ENCODE measurements at places on chromosomes 2 and 18.

GRCh38 chr2:120853306-120854013 lies 117.8 kb downstream of the GLI2 start:
- DNase-seq: no peak

GRCh38 chr2:102147935-102148334 lies 5.4 kb downstream of the IL1R1 start:
- DNase-seq: no peak

DNA sequence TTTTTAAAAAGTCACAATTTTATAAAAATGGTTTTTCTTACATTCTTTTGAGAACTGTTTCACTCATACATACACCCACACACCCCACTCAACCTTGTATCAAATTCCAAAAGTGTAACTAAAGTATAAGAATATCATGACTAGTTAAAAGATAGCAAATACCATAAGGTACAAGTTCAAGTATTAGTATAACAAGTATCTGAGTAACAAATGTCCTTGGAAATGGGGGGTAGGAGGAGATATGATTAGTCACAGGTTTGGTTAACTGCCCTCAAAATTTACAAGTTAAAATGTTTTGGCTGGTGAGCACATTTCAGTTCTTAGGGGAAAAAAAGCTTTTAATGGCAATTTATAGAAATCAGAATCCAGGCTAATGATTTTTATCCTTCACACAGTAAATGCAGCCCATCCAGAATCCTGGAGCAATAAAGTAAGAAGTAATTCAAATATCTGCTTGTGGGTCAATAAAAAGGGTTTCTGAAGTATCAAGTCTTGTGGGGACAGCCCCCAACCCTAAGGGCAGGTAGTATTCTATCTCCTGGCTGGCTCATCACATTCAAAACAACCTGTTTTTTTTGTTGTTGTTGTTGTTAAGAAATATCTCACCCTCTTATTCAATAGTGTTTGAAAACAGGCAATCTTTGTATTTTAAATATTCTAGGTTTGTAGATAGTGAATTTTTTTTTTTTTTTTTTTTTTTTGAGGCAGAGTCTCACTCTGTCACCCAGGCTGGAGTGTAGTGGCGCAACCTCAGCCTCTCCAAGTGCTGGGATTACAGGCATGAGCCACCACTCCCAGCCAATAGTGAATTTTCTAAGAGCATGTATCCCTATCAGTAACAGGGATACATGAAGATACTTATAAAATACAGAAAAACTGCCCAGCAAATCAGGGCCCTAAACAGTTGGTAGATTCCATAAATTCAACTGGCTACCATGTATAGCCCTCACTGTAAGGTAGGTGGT lies 14.5 kb downstream of the IAH1 start:
- DNase-seq: no peak

DNA sequence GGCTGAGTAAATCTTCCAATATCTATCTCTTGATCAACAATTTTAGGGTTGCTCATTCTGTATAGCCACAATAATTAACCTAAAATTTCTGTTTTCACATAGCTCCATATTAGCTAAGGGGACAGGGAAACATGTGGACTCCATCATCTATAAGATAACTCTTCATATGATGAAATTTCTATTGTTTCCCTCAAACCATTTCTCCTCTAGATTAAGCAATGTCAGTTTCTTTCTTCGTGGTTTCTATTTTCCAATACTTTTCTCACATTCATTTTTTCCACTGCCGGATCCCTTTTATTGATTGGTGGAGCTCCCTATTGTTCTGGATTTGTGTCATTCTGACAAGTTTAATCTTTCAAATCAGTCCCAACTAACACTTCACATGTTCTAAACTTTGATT lies 1221.3 kb upstream of the ZEB2 start:
- DNase-seq: no peak

DNA sequence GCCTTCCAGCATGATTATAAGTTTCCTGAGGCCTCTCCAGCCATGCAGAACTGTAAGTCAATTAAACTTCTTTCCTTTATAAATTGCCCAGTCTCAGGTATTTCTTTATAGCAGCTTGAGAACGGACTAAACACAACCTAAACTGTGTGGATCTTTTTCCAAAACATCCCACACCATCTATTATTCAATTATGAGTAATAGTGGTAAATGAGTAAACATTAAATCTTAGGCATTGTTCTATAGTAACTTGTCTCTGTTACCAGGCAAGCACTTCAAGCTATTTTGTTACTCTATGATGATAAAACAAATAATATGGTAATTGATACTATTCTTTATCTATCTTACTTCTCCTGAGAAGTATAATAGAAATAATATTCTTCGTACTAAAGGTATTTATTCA lies 536.9 kb upstream of the CHAC2 start:
- no peak for DNase-seq

DNA sequence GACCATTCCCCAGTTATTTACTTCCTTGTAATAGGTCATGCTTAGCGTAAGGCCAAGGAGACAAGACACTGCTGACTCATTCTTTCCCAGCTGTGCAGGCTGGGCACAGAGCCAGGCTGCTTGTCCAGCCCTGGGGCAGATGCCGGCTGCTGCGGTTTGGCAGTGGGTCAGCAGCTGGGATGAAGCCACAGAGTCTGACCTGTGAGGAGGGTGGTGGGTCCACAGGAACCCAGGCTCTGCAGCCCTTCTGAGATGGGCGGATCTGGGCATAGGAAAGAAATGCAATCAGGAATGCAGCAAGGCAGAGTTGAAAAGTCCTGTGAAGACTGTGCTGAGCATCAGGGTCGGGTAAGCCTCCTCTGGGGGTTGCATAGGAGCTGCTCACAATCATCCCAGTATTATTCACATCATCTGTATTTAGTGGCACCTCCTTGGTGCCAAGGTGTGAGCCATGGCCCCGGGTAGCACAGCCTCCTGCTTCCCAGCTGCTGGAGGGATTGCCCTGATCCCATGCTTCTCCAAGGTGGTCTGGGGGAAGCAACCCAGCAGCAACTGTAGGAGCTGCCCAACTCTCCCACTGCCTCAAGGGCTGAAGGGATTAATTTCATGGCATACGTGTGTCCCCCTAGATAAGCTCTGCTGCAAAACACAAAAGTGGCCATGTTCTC lies 139.0 kb downstream of the DDX1 start:
- peak; percentile 82 for DNase-seq

DNA sequence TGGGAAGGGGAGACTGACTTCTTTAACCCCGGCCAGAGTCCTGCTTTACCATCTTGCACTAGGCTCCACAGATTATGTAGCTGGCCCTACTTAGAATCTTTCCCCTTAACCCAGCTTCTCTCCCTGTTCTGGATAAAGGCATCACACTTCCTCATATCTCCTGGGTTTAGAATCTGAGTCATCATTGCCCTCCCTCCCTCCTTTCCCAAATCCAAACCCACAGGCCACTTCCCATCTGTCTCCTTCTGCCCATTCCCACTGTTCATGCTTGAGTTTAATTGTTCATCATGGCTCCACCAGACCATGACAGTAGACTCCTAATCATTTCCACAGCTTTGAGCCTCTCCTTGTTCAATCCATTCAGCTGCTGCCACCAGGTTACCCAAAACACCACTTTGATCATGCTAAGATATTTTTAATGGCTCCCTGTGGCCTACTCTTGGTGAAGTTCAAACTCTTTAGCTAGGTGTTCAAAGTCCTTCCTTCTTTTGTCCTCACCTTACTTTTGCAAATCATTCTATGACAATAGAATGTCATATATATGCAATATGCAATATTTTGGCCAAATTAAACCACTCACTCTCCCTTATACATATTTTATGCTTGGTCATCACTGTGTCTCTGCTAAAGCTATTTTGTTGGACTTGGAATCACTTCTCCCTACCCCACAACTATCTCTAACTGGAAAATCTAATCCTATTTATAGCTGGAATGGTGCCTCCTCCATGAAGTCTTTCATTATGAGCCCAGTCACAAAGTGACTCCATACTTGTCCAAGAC lies 5.5 kb downstream of the PDE11A start:
- DNase-seq: no peak

DNA sequence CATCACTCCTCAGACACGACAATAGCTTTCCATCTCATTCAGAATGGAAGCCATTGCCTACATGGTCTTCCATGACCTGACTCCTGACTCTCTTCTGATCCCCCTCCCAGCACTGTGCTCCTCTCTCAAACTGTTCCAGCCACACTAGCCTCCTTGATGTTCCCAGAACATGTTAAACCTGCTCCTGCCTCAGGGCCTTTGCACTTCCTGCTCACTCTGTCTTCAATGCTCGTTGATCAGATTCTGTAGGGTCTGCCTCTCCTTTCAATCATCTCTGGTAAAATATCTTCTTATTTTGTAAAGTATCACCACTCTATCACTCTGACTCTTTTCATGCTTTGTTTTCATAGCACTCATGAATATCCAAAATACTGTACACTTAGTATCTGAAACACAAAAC lies 84.9 kb downstream of the SESTD1 start:
- no peak for DNase-seq

DNA sequence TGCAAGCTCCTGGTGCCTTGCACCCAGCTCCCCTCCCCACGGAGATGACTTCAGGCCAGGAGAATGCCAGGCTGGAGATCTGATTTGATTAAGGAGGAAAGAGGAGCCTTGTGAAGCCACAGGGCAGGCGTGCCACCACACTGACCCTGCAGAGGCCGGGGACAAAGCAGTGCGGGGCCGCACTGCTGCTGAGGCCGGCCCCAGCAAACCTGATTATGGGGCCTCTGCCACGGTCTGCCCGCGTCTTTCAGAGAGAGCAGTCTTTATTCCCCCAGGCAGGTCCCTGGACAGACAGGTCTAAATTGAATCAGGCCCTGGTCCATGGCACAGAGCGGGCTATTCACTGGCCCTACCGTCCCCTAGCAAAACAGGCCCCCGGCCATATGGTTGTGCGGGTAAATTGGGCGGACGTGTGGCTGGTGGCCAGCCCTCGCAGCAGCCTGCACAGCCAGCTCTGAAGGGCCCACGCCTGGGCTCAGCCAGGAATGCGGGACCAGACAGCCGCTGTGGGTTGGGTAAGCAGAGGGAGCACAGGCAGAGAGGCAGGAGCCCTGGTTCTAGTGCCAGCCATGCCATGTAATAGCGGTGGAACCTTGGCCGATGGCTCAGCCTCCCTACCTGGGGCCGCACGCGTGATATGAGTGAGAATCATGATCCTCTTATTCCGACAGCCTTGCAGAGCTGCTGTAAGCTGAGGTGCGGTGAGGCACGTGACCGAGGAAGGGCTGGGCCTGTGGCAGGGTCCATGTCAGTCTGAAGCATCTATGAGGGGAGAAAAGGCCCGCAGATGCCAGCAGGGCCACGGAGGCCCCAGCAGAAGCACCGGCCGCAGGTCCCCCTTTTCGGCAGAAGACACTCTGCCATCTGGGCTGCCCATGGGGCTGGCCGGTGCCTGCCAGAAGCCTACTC lies 97.3 kb upstream of the MYCN start:
- no peak for DNase-seq

- DNase-seq: no peak
Measured at GRCh38 chr2:129587426-129588064, 391.9 kb upstream of the RAB6C start.

DNA sequence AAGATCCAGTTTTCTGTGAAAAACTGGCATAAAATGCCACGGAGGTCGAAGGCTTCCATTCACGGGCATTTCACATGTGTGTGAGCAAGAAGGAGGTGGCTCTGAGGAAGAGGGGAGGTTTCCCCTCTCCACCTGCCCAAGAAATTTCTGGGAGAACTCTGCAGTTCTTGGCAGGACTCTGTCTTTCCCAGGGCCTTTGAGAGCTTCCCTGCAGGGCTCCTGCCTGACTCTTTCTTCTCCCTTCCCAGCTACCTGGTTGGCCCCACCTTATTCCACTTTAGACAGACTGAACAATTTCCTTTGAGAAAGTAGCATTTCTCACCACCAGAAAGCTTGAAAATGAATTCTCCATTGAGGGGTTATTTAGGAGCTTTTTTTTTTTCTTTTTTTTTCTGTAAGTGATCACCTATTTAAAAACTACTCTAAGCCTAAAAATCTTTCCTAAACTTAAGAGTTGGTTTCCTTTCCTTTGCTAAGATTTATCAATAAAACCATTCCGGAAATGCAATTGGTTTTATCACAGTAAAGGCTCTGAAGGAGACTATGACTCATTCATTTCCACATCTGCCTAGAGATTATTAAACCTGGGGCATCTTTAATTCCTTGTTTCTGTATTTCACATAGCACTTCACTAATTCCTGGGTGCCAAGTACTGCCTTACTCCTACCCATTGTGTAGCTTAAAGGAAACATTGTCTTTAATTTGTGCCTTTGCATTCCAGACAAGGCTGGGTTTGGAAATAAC lies 59.3 kb downstream of the UNC80 start:
- DNase-seq: no peak

DNA sequence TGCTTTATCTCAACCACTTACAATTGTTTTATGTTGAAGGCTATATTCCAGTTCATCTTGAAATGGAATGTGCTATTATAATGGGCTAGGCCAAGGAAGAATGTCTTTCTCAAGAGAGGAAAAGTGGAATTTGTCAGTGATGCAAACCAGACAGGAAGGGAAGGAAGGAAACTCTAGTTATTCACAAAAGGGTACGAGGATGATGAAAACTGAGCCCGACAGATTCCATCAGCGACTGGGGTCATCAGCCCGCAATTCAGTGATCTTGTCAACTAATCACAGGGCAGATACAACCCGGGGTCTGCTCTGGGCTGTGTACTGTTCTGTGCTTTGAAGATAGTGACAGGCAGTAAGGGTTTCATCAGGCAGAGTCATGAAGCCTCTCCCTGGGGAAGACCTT lies 23.4 kb upstream of the LYPD6 start:
- no peak for DNase-seq

- DNase-seq: no peak
Measured at GRCh38 chr2:154484338-154485099, 214.0 kb upstream of the KCNJ3 start.

DNA sequence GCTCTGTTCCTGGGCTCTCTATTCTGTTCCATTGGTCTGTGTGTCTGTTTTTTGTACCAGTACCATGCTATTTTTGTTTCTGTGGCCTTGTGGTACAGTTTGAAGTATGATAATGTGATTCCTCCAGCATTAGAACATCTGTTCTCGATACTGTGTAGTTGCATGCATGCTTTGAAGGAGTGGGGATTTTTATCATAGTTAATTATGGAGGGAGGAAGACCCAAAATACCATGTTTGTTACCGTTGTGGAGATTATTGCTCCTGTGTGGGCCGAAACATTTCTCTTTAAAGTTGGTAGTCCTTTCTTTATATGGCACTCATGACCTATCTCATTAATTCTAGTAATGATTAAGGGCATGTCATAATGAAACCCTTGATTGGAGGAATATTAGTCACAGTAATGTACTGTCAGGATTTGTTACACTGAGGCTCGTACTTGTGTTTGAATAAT lies 87.6 kb downstream of the TTC27 start:
- DNase-seq: no peak

DNA sequence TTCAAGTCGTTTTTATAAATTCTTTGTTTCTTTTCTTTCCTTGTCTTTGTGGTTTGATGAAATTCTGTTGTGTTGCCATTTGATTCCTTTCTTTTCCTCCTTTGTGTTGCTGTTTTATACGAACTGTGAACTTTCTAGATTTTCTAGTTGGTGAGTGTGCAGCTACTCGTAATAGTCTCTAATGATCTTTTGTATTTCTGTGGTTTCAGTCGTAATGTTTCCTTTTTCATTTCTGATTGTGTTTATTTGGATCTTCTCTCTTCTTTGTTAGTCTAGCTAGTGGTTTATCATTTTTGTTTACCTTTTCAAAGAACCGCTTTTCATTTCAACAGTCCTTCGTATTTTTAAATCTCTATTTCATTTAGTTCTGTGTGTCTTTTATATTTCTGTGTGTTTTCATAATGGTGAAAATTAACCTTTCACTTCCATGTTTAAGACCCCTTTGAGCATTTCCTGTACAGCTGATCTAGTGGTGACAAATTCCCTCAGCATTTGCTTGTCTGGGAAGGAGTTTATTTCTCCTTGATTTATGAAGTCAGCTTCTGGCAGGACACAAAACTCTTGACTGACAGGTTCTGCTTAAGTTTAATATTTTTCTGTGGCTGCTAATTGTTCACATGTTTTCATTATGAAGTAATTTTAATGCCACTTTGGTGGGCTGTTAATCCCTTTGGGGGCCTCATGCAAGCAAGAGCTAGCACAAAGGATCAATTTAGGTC lies 16.2 kb upstream of the MALT1 start:
- DNase-seq: no peak
